Esophagus mucosa (tissue), 1 donor: ENCODE measurements at places on chromosomes 4 and X.

- no peak for ATAC-seq
Observed at GRCh38 chrX:115348446-115349225, 59.1 kb downstream of the LUZP4 start.

GRCh38 chrX:133414406-133415275 lies 648 bp downstream of the GPC4 start:
- peak; percentile 49 for ATAC-seq

DNA sequence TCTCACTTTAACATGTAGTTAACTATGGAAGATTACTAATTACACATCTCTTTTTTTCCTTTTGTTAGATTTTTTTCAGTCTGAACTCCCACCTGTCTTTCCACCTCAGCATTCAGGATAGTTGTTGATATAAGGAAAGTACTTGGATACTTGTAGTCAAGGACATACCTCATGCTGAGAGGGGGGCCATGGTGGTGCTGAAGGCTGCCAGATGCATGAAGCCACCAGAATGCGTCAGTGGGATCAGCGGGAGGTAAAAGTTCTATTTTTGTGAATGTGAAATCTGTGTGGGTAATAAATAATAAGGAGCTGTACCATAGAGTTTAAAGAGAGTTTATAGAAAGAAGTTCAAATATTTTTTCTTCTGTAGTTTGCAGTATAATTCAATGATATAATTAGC lies 13.1 kb upstream of the NDST4 start:
- ATAC-seq, result no peak

DNA sequence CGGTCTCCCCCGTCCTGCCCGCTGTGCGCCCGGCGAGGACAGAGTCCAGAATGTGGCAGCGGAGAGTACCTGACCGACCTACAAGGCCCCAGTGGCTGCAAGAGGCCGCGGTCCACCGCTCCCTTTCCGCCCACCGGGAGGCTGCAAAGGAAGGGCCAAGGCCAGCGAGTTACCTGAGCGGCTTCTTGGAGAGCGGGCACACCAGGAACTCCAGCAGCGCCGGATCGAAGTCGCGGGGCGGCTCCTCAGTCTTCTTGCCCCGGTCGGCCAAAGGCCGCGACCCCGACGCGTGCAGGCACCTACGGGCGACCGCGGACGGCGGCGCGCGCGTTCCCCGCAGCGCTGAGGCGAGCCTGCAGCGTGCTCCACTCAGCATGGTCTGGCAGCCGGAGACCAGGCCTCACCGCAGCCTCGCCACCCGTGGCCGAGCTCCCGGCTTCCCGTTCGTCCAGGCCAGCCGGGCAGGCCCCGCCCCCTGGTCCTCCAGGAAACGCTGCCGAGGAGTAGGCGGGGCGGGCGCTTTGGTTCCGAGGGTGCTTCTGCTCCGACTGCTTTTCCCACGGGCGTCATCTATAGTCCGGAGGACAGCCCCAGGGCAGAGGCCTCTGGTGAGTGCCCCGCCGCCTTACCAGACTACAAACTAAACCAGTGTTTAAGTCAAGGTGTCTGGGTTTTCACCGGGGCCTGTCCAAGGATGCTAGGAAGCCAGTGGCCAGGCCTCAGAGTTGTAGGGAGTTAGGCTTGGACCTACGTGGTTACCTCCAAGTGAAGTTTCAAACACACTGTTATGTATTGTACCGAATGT lies at the start of gene PYURF:
TSS of gene PYURF (minus strand) at position 452 of the 805 bp plus-strand sequence. CDS start at position 376, 76 bp downstream.
- peak; percentile 97 for ATAC-seq

DNA sequence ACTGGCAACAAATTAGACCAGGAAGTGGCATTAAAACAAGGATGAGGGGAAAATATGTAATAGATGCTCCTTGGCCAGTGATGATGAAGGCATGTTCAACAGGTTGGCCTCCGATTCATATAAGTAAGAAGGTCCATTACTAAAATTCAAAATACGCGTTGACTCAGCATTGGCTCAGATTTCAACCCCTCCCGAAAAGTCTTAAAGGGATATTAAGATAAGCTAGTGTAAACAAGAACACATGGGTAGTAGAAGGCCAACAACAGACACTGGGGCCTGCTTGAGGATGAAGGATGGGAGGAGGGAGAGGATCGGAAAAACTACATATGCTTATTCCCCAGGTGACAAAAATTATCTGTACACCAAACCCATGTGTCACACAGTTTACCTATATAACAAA lies 19.1 kb upstream of the LAP3 start:
- ATAC-seq, result no peak

GRCh38 chrX:46580613-46581012 lies 7.0 kb downstream of the CHST7 start:
- no peak for ATAC-seq

GRCh38 chr4:54225598-54226403 lies 3.3 kb upstream of the PDGFRA start:
- ATAC-seq, result no peak
